ENCODE measurements at places on chromosomes 13 and 19.

DNA sequence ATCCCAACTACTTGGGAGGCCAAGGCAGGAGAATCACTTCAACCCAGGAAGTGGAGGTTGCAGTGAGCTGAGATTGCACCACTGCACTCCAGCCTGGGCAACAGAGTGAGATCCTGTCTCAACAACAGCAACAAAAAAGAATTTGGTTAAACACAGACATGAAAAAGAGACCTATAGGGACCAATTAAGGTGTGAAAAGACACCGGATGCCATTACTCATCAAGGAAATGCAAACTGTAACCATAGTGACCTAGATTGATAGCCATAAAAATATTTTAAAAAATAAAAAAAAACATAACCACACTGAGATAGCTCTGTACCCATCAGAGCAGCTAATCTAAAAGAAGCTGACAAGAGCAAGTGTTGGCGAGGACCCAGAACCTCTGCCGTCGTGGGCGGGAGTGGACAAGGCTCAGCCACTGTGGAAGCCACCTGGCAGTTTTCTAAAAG is 37.1 kb upstream of the ISYNA1 start:
- no peak for DNase-seq

DNA sequence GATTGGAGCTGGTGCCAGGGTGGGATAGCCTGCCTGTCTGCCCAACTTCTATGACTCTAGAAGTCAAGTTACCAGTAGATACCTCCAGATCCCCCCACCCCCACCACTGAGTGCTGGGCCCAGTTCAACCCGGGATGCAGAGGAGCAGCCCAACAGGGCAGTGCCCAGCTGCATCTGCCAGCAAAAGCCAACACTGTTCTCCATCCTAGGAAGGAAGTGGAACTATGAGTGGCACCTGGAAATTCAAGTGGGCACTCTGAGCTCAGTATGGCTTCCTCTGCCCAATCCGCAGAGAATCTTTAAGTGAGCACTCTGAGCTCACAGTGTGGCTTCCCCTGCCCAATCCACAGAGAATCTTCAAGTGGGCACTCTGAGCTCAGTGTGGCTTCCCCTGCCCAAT is 14.2 kb downstream of the TUBGCP3 start:
- DNase-seq: no peak

GRCh38 chr19:1001538-1002166 is 1.4 kb downstream of the GRIN3B start:
- no peak for DNase-seq

DNA sequence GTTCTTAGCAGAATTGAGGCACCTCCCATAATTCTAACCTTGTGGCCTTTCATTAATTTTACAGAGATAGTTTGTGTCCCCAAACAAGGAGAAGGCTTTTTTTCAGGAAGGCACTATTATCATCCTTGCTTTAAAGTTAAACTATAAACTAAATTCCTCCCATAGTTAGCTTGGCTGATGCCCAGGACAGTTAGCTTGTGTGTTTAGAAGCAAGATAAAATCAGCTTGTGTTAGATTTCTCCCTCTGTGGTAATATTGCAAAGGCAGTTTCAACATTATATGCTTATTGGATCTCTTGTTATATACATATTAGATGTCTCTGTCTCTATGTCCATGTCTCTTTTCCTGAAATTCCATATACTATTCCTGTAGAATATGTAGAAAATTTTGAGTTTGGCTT is 342.7 kb downstream of the TBC1D4 start:
- DNase-seq: no peak

- no peak for DNase-seq
Measured at GRCh38 chr13:42574011-42574410, at the start of gene TNFSF11. Gene TNFSF11 (plus strand): TSS chr13:42574152. CDS start chr13:42574304, 152 bp downstream.

All from RCC 7860 (cell line).